AG09309 (cell line): ENCODE measurements at places on chromosomes 4 and X.

DNA sequence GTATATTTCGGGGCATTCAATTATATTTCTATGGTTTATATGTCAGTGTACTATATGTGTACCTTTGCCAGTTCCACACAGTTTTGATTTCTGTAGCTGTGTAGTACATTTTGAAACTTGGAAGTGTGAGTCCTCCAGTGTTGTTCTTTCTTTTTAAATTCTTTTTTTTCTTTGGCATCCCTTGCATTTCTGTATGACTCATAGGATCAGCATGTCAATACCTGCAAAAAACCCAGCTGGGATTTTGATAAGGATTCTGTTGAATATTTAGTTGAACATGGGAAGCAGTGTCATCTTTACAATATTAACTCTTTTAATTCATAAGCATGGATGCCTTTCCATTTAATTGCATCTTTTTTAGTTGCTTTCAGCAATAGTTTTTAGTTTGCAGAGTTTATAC, 100.0 kb downstream of the SH3BGRL start:
- DNase-seq = no peak

GRCh38 chr4:183878251-183878970, 26.7 kb upstream of the STOX2 start:
- no peak for DNase-seq

DNA sequence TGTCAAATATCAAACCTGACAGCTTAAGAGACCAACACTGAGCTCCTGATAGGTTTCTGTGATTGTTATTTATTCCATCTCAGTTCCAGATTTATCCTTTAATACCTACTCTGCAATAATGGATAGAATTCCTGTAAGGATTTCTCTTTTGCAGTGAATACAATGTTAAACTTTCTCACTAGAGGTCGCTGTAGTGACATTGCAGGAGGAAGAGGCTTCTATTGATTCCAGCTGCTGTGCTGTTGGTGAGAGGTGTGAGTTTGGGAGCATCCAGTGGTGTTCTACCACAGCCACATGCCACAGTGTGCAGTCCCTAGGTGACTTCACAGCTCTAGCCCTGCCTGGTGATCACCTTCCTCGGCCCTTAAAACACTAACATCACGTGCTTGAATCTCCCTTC, 34.6 kb upstream of the DCAF8L2 start:
- DNase-seq = no peak

DNA sequence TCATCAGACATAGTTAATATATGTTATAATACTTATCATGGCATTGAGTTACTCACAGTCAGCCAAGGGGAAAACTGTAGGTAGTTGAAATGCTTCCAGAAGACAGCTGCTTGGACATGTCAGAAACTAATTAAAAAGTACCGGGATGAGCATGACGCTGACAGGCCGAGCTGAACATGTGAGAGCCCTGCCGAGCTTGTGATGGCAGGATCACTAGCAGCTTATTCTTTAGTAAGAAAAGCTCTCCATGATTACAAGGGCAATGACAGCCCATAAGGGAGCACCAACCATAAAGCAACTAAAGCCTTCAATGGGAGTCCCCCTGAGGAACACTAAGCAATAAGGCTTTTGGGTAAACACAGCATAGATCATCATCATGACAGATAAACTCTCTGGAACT, 435.6 kb downstream of the TLL1 start:
- DNase-seq = no peak

GRCh38 chr4:187283201-187283955, 559.7 kb upstream of the FAT1 start:
- no peak for DNase-seq

DNA sequence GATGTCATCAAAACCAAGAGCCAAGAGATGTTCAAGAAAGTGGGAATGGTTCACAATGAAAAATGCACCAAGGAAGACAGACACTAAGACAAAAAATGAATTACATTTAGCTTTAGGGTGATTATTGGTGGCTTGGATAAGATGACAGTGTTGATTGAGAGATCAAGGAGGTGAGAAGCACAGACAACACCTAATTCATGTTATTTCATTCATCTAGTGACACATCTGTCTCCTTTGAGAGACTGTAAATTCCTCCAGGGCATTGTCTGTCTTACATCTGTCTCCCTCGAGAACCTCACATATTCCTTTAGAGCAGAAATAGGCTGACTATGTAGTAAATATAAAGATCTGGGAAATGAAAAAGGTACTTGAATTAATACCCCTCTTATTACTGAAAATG, 94.2 kb upstream of the SMIM31 start:
- DNase-seq = no peak

DNA sequence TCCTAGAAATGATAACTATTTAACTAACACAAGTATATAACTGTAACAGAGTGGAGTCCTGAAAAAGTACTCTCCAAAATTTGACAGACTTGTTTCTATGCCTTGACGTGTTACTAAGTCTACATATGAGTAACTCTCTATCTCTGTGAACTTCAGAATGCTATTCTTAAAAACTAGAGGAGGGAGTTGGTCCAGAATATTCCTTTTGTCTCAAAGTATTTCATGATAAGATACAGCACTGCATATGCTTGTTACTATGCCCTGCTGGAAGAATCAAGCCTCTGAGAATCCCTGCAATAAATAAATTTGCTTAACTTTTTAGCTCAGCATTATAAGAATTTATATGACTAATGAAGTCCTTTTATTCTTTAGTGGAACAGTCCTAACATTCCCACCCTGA, 50.9 kb upstream of the ATXN3L start:
- DNase-seq = no peak

- DNase-seq = no peak
Measured at GRCh38 chr4:44231006-44231405, 217.6 kb downstream of the KCTD8 start.

DNA sequence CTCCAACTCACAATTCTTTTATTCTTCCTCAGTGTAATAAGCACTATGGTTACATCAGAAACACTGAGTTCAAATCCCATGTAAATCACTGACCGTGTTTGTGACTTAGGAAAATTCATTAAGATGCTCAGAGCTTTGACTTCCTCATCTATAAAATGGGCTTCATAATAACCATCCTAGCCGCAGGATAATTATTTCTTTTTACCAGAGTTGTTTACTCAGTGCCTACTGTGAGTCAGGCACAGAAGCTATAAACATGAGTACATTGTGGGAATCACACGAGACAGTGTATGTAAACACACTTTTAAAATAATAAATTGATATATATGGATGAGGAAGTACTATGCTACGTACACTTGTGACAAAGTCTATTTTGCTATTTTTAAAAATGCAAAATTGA, 296.3 kb upstream of the TENM3 start:
- no peak for DNase-seq

GRCh38 chr4:150033901-150034300, 44.3 kb upstream of the DCLK2 start:
- DNase-seq = no peak

DNA sequence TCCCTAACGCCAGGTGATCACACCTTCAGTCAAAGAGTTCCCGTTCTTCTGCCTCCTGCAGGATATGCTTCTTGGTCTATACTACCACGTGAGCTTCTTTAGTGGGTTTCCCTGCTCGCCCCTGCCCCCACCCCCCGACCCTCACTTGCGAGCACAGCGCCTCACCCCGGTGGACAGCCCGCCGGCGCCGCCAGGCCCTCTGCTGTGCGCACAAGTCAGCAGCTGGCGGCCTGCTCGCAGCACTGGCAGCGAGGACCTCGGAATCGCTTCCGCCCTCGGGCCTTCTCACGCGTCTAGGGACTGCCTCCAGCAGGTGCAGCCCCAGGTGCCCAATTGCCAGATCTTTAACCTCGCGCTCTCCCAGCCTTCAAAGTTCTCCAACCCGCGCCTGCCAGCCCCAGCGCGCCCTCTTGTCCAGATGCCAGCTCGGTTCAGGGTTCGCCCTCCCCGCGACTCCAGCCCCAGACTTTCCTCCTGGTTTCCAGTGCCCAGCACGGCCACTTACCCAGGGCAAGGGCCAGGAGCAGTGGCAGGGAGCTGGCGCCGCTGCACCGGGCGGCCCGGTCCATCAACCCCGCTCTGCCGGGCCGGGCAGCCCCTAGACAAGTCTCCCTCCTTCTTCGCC, 454 bp downstream of the BTC start:
- DNase-seq = no peak

DNA sequence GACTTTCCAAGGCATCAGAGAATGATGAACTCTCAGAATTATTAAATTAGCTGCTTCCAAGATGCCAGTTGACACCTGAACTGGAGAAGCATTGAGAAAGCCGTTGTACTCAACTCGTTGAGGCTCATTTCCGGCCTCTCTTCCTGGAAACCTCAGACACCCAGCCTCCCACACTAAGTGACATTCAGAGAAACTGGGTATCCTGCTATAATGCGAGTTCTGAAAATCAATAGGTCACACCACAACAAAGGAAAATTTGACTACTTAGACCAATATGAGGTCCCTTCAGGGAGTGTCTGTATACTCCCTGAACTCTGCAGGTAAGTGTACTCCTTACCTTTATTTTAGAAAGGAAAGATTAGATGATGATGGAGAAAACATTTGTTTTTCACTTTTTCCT, 51.2 kb downstream of the ENPEP start:
- no peak for DNase-seq

- no peak for DNase-seq
Measured at GRCh38 chr4:138013625-138014024, 228.5 kb downstream of the SLC7A11 start.

DNA sequence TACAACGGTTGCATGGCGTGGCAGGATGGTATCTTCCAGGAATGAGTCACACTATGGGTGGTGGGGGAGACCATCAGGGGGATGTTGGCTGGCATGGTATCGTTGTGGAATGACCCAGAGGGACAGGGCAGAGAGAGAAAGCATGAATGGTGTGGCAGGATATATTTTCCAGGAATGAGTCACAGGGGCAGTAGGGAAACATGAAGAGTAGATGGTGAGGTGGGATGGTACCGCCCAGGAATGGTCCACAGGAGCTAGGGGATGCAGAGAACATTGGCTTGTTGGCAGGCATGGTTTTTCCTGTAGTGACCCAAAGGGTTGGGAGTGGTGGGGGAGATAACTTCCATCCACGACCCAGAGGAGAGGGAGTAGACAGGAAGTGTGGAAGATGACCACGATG, 62.4 kb downstream of the MAOA start:
- DNase-seq = no peak

DNA sequence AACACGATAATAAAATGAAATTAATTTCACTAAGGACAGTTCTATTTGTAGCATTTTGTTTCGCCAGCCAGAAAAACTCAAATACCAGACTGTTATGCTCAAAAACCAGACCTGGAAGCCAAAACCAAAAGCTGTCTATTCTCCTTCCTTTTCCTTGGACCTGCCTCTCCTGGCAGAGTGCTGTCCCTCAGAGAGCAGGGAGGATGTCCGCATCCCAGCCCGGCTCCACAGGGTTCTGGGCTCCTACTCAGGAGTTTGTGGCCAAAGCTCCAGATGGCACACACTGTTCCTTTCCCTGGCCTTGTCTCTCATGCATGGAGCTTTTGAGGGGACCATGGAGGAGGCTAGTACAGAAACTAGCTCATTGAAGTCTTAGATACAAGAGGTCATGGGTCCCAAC, 41.9 kb upstream of the C1QTNF7 start:
- DNase-seq = no peak

DNA sequence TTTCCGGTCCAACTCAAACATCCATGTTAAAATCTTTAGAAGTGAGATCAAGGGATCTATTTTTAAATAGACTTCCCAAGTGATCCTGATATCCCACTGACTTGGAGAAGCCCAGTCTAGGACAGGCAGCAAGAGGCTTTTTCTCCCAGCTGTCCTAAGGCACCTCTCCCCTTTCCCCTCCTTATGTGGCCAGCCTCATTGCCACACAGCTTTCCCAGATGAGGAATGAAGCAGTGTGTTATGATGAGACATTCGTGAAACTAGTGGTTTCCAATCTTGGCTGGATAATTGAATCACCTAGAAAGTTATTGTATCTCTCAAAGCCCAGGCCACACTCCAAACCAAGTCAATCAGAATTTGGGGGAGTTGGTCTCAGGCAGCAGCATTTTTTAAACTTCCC, 16.8 kb upstream of the HSD17B13 start:
- no peak for DNase-seq

DNA sequence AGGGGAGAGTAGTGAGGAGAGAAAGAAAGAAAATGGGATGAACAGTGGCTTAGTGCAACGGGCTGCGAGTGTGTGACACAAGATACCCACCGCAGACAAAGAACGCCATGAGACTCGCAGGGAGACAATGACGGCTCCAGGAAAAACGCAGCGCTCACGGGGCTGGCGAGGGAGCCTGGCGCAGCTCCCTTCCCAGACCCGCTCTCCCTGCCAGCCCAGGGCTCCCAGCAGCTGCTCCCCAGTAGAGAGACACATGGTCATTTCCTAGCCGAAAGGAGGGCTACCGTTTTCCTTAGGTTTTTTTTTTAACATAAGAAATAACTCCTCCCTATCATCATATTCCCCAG, 149.5 kb downstream of the MAML3 start:
- DNase-seq = peak; percentile 7

DNA sequence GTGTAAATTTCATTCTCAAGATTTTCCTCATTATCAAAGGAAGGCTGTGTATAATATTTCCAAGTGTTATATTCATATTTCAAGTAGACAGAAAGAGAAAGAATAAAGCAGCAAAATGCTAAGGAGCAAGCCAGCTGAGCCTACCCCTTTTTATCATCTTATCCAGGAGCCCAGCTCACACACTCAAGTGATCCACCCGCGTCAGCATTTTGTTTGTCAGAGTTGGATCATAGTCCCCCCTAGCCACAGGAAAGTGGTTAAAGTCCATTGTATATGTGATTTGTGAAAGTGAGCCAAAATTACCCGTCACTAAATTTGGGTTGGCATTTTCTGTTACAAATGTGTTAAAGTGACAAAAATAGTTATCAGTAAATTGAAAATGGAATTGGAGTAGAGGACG, 289.3 kb upstream of the CTSO start:
- DNase-seq = no peak

DNA sequence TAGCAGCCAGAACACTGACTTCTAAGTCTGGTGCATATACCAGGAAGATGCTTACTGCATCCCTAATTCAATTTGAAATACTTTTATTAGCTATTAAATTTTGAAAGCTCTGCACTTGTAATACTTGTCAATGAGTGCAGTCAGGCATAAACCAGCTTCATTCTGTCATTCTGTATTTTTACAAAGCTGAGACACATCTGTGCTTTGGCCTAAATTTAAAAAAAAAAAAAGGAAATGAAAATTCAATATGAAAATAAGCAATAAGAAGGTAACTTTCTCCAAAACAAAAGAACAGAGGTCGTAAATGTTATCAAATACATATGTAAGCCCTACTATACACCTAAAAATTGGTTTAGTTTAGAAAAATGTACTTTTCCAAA, 7.0 kb downstream of the SMIM14 start:
- no peak for DNase-seq

- DNase-seq = no peak
Measured at GRCh38 chr4:89158884-89159503, 47.7 kb downstream of the TIGD2 start.

DNA sequence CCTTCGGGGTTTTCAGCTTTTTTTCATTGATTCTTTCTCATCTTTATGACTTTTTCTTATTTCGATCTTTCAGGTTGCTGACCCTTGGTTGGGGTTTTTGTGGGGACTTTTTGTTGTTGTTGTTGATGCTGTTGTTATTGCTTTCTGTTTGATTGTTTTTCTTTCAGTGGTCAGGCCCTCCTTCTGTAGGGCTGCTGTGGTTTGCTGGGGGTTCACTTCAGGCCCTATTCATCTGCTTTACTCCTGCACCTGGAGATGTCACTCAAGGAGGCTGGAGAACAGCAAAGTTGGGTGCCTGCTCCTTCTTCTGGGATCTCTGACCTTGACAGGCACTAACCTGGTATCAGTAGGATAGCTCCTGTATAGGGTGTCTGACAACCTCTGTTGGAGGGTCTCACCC, 39.9 kb upstream of the PCDH18 start:
- no peak for DNase-seq

GRCh38 chr4:168647646-168648375, 151.0 kb downstream of the PALLD start:
- DNase-seq = no peak

GRCh38 chr4:8544741-8545438, 35.3 kb upstream of the GPR78 start:
- no peak for DNase-seq
